Effector memory CD8-positive, alpha-beta T cell (primary cell): ENCODE measurements at places on chromosomes 7 and 10.

- no peak for DNase-seq
Observed at GRCh38 chr7:1104516-1105179, 16.7 kb downstream of the GPER1 start.

DNA sequence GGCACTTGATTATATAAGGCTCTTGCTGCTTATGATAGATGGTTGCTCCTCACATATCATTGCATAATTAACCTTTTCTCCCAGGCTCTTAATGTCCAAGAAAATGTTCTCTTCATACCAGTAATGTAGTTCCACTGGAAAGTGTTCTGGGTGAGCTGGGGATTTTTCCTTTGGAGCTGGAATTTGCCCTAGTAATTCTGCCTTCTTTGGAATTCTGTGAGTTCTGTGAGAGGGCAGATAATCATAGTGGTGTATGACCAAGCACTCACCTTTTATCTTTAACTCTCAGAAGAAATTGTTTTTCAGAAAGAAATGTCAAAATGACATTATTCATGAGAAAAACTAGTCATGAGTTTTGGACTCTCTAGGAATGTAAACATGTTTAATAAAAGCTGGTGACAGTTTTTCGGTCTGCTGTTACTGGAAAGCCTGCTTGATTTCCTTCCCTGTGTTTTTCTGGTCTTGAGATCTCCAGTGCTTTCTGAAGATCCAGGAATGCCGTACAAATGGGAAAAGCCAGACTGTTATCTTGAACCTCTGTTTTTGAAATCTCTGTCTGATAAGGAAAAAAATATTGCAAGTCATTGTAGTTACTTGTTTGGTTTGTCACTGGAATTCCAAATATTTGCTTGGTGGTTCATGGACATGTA lies 148.3 kb upstream of the PRPS1L1 start:
- no peak for DNase-seq

GRCh38 chr10:98623176-98623575 lies 176.4 kb upstream of the HPS1 start:
- DNase-seq, result no peak

GRCh38 chr10:3651969-3652653 lies 132.9 kb downstream of the KLF6 start:
- no peak for DNase-seq

GRCh38 chr10:86955501-86956194 lies 1.8 kb downstream of the MMRN2 start:
- no peak for DNase-seq

DNA sequence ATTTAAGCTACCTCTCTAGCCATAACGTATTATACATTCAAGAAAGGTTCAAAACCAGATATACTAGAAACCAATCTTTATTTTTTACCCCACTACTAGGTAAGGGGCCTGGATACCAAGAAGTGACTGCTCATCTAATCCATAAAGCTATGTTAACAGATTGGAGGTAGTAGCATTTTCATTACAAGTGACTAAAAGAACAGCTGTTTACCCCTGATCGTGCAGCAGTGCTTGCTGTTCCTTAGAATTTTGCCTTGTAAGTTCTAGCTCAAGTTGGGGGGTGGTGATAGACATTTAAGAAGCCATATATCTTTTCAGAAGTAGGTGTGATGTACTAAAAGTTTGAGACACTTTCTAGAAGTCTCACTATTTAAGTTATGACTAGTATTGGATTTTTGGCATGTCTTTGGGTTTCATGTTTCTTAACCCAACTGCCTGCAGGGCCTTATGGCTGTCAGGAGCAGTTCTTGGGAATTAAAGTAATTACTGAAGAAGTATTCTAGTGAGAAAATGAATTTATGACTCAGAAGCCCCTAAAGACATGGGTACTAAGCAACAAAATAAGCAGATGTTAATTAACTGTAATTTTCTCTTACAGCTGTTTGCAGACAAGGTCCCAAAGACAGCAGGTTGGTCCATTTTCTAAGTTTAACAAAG lies 2.3 kb downstream of the PPIA start:
- no peak for DNase-seq

GRCh38 chr7:70178787-70179186 lies 580.5 kb downstream of the AUTS2 start:
- no peak for DNase-seq

- DNase-seq, result no peak
Observed at GRCh38 chr10:8245131-8245813, 190.8 kb downstream of the GATA3 start.

- DNase-seq, result no peak
Observed at GRCh38 chr7:124761164-124761715, 4.4 kb downstream of the GPR37 start.

DNA sequence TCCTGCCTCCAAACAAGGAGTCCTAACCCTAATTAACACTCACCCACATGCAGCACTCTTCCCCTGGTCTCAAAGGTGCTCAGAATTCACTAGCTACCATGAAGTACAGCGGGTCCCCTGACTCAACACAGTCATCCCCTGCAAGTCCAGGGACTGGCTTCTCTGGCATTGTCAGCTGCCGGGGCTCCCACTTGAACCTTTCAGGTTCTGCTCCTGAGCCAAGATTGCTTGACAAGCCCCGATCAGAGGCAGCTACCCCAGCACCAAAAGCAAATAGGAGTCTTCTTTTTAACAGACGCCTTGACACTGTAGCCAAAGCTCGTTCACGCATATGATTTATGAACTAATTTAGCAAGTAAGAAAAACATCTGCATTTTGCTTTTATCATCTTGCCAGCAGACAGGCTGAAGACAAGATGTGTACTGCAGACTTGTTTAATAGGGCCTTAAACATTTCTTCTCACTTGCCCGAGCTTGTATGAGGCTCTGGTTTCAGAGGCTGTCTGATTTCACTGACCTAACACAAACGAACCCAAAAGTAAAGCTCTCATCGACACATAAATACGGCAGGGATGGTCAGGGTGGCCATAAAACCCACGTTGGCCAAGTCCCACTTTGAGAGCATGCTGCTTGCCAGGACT lies 67.6 kb upstream of the ADAM12 start:
- no peak for DNase-seq

- no peak for DNase-seq
Observed at GRCh38 chr10:3977761-3978160, 192.8 kb upstream of the KLF6 start.

DNA sequence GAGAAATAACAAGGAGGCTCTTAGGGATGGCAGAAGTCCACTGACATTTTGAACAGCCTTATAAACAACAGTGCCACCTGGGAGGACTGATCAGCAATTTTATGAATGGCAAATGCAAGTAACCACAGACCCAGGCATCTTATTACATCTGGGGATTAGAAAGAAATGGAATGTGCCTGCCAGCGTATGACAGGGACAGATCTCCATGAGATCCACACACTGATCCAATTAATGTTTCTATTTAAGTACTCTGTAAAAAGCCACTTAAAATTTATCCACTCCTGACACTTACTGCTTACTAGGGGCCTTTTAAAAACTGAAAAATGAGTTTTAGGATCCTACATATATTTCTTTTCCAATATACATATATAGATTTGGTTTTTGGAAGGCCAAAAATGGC lies 28.6 kb downstream of the PARD3 start:
- no peak for DNase-seq

GRCh38 chr7:136405931-136406777 lies 429.0 kb upstream of the MTPN start:
- no peak for DNase-seq

GRCh38 chr7:104784686-104785085 lies 229.3 kb upstream of the KMT2E start:
- DNase-seq, result no peak

- DNase-seq, result no peak
Observed at GRCh38 chr7:101882005-101882421, 64.6 kb downstream of the CUX1 start.

DNA sequence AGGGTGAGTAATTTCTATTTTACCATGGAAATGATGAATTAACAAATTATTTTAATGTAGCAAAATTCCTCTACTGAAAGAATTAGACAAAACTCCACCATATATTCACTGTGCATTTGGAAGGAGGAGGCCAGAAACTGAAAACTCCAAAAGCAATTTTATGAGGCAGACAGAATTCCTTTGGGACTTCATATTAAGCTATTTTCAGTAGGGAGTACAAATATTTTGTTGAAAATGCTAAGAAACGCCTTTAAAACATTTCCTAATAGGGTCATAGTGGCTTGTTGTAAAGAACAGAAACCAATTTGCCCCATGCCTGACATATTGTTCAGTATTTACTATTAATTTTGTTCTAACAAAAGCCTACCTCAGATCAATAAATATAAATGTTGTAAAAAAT lies 117.8 kb downstream of the TES start:
- DNase-seq, result no peak

- DNase-seq, result no peak
Observed at GRCh38 chr7:158858592-158859503, 2.5 kb downstream of the DYNC2I1 start.

- DNase-seq, result peak; percentile 20
Observed at GRCh38 chr7:100053215-100053614, 3.6 kb downstream of the ZSCAN21 start.

GRCh38 chr7:71613313-71613712 lies 481.4 kb downstream of the GALNT17 start:
- DNase-seq, result no peak

GRCh38 chr7:116169060-116169459 lies 41.3 kb upstream of the TES start:
- no peak for DNase-seq

DNA sequence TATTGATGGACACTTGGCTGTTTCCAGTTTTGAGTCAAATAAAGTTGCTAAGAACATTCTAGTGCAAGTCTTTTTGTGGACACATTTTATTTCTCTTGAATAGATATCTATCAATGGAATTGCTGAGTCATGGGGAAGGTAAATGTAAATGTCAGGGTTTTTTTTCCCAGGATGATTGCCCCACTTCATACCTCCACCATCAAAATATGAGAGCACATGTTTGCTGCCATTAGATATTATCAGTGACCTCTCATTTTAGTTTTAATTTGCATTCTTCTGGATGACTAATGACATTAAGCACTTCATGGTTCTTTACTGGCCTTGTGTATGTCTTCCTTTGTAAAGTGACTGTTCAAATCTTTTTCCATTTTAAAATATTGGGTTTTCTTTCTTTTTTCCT lies 45.7 kb downstream of the PAPSS2 start:
- DNase-seq, result no peak
